ENCODE measurements at places on chromosomes 6 and 20.
A peak's percentile ranks its signal among the peaks of the same experiment; 100 is the strongest.

DNA sequence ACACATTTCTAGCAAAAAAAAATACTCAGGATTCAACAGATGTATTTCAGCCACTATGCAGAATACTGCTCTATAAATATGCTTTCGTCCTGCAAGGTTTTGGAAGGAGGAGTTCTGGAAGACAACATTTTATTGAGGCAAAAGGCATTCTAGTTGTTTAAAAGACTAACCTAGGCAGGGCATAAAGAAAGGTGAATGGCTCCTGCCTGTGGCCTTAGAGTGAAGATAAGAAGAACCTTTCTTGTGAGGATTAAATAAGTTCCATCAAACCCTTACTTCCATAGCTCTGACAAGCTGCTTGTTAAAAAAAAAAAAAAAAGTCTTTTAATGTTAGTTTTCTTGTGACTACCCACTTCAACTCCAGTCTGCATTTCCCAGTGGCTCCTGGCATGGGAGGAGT lies 139.8 kb downstream of the ADGRB3 start:
- no peak for DNase-seq

GRCh38 chr6:17714879-17715851 lies 8.4 kb upstream of the NUP153 start:
- DNase-seq: no peak

DNA sequence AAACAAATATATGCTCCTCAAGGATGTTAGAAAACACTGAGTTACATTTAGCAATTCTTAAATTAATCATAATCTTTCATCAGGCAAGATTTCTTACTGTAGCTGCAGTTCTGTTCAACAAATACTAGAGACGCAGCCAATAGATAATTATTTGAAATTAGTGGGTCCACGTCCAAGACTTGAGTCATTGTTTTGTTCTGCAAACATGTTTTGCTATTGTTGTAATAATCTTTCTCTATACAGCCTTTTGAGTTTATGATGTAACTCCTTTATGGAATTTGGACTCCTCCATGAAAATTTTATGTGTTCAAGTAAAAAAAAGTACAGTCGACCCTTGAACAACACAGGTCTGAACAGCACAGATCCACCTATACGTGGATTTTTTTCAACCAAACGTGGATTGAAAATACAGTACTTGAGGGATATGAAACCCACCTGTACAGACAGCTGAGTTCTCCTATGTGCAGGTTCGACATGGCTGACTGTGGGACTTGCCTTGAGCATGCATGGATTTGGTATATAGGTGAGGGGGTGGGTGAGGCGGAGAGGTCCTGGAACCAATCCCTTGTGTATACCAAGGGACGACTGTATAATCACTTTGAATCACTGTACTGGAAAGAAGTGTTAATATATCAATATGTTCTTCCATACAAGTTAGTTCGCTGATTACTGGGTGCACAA lies 41.3 kb upstream of the SLC22A16 start:
- no peak for DNase-seq

DNA sequence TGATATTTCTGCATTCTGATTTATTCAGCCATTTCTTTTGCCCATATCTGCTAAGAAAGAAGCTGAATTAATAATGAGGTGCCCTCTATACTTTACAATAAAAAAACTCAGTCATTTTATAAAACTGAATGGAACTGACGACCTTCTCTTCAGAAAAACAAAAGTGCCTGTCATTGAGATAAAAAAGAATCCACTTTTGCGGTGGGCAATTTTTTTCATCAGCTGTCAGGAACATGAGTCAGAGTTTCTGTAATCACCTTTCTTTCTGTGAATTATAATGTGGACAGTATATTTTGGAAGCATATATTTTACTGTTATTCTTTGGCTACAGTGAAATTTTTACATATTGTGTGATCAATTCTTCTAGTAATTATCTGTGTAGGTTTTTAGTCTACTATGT lies 33.4 kb downstream of the IL20RA start:
- DNase-seq: no peak

DNA sequence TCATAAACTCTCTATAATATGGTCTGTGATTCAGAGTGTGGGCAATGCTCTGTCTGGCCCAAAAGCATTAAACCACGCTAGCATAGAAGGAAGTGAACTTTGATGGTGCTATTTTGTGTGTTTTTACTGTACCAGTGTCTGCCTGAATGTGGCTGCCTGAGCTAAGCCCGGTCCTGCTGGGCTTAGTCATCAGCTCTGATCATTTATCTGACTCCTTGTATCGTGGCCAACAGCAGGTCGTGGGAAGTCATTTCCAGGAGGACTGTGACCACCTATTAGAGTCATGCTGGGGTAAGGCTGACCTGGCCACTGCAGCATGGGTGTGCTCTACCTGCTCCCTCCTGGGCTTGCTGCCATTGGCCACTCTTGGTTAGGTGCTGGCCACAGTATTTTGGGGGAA lies 239.1 kb upstream of the CEP162 start:
- no peak for DNase-seq

GRCh38 chr6:152151920-152152319 lies 344.4 kb downstream of the ESR1 start:
- no peak for DNase-seq

DNA sequence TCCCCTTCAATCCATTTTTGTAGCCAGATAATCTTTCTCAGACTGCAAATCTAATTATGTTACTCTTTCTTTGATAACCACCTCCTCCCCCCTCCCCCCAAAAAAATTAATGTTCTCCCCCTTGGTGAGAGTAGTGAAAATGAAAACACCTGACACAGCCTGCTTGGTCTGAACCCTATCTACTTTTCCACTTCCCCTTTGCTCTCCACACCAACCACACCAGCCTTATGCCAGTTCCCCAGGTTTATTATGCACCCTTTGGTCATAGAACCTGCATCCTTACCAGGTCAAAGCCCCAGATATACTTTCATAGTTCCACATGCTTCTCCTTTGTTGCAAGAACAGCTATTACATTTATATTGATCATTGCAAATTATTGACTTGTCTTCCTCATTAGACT lies 19.4 kb downstream of the PFDN4 start:
- no peak for DNase-seq

DNA sequence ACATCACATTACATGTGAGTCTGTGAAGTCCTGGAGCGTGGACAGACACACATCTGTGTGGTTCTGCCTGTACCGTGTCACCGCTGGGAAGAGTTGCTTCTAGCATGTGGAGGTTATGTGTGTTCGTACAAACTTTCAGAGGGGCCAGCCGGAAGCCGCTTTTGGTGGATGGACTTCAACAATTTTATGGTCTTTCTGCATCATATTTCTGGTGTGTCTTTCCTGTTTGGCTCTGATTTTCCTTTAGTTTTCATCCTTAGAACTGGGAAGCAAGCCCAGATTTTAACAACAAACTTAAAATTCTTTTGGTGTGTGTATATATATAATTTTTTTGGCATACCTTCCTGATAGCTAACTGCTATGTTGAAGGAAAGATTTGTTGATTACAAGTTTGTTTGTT lies 71.2 kb downstream of the TIAM2 start:
- no peak for DNase-seq

- no peak for DNase-seq
Measured at GRCh38 chr6:62298745-62299392, 12.8 kb upstream of the KHDRBS2 start.

GRCh38 chr6:131451321-131452144 lies 121.5 kb upstream of the ARG1 start:
- no peak for DNase-seq

GRCh38 chr6:137309078-137309762 lies 90.0 kb upstream of the IFNGR1 start:
- peak; percentile 78 for DNase-seq

GRCh38 chr6:168155193-168155592 lies 76.2 kb upstream of the FRMD1 start:
- DNase-seq: no peak

- DNase-seq: no peak
Measured at GRCh38 chr20:52493171-52493721, 301.7 kb upstream of the ZFP64 start.

DNA sequence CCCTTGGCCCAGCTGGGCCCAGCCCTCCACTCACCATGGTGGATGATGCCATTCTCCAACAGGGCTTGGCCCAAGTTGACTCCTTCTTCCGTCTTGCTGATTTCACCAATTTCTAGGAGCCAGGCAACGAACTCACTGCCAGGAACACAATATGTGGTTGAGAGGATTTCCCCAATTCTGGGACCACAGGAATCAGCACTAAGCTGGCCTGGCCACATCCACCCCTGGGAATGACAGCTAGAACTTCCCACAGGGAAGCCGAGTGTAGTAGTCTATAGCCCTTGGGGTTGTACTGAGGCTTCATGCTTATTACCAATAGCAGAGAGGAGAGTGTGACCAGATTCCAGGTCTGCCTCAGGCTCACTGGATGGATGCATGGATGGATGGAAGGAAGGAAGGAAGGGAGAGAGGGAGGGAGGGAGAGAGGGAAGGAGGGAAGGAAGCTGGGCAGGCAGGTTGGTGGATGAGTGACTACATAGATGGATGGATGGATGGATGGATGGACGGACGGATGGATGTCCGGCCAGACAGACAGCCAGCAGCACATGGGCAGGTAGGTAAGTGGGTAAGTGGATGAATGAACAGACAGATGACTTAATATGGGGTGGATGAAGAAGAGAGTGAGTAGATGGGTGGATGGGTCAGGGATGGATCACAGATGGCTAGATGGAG lies 146.5 kb downstream of the PREX1 start:
- DNase-seq: no peak
